ENCODE measurements at places on chromosomes 5 and 9.

GRCh38 chr5:147670815-147671214 is 111.7 kb downstream of the JAKMIP2 start:
- no peak for DNase-seq

DNA sequence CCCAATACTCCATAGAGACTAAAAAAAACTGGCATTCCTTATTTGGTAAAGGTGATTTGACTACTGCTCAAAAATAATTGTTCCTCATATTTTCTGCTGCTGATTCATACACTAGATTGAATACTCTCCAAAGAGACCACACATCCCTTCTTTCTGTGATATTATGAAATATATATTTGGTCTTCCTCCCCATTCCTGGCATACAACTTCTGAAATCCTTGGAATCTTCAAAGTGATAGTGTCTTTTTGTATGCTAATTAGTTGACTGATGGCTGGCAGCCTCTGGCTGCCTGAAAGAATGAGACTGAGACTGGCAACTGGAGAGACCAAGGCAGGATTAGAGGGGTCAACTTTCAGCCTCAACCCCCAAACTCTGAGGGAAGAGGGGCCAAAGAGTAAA is 348.0 kb upstream of the RFX3 start:
- no peak for DNase-seq

DNA sequence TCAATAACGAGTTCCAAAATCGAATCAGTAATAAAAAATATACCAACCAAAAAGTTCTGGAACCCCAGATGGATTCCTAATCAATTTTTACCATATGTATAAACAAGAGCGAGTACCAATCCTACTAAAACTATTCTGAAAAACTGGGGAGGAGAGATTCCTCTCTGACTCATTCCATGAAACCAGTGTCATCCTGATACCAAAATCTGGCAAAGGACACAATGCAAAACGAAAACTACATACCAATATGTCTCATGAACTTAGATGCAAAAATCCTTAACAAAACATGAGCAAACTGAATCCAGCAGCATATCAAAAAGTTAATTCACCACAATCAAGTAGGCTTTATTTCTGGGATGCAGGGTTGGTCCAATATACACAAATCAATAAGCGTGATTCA is 30.5 kb upstream of the MACIR start:
- DNase-seq: no peak

GRCh38 chr9:93297659-93298497 is 113.9 kb downstream of the WNK2 start:
- DNase-seq: no peak

DNA sequence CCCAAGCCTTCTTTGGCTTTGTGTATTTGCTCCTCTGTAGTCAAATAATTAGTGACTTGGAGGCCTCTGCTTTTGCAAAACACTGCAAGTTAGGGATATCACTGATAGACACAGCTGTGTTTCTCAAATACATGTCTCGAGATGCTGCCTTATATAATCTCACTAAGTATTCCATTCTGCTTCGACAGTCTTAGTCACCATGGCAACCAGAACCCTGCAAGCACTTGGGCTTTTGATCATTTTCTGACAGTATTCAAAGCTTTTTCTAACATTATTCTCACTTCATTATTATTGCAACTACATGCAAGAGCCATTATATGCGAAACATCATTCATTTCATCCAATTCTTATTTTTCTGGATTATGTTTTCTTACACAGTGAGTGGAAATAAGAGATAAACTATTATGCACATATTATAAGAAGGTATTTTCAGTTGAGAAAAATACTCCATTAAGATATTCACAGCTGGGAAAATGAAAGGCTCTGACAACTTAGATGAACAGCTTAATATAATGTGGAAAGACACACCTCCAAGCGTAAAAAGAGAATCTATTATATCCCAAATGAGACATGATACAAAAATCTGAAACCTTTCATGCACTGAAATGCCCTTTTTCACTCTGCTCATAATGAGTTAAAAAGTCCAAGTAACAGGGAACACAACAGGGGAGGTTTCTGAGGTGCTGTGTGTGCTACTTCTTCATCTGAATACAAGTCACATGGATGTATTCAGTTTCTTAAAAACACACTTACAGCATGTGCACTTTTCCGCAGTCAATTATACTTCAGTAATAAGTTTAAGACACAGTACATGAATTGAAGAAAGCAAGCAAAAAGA is 93.9 kb downstream of the SCAI start:
- DNase-seq: no peak

GRCh38 chr9:120894321-120895148 is 17.5 kb upstream of the PHF19 start:
- DNase-seq: no peak

DNA sequence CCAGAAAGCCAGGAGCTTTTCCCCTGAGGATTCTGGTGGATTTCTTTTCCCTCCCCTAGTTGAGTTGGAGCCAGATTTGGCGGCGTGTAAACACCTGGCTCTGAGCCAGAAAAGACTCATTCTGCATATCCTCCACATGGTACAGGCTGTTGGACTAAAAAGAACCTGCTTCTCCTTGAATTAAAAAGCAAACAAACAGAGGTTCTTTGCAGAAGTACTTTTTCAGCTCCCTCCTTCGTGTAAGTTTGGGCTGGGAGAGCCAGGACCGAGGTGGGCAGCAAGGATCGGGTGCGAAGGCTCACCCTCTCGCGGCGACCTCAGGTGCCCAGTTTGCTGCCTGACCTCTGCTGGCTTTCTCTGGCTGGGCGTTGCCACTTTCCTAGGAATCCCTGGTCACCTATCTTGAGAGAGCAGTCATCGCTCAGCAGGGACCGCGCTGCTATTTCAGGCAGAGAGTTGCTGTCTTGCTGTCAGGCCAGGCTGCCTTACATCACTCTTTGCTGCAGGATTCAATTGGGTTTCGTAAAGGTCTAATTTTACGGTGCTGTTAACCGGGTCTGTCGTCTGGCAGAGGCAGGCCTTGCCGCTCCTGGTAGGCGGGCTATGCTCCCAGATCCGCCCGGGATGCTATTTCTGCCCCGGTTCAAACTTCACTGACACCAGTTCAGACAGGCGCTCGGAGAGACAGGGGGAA is 3.2 kb downstream of the PAPPA start:
- DNase-seq: no peak

- no peak for DNase-seq
Measured at GRCh38 chr5:40484495-40484894, 195.2 kb upstream of the PTGER4 start.

DNA sequence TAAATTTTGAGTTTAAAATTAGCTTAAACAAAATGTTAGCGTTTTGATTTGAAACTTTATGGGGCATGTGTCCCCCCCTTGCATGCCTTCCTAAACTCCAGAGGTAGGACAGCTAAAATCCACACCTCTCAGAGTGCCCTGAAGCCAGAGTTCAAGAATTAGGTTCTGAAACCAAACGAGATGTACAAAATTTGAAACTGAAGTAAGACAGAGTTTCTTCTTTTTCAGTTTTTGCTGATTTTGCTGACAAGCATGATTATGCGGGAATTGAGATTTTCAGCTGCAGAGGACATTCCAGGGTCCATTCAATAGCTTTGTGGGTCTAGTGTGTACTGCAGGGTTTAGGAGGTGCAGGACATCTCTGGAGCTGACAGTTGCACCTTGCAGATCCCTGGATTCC is 17.1 kb upstream of the LOX start:
- no peak for DNase-seq

DNA sequence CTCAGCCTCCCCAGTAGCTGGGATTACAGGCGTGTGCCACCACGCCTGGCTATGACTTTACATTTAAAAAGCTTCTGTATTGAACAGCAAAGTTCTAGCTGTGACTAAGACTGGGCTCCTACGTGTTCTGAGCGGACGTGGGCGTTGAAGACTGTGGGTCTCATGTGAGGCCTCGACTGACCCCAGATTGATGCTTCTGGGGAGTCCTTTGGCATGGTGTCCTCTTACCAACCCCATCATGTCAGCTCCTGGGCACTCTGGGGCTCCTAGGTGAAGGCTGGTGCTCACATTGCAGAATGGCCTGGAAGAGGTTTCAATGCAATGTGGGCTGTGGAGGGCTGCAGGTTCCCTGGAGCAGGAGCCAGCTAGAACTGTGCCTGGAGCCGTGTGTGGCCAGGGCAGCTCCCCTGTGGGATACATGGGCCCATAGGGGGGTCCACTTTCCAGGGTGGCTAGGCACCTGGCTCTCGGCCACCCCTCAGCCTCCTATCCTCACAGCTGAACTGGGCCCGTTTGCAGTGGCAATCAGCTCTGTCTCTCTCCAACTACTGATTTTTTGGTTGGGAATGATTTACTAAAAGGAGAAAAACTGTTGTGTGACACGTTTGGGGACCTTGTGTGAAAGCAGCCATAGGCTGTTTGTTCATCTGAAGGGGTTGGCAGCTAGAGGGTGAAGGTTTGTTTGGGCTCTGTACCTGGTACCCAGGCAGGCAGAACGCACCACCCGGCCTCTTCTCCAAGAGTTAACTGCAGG is 29.7 kb downstream of the SLC25A25 start:
- DNase-seq: no peak

DNA sequence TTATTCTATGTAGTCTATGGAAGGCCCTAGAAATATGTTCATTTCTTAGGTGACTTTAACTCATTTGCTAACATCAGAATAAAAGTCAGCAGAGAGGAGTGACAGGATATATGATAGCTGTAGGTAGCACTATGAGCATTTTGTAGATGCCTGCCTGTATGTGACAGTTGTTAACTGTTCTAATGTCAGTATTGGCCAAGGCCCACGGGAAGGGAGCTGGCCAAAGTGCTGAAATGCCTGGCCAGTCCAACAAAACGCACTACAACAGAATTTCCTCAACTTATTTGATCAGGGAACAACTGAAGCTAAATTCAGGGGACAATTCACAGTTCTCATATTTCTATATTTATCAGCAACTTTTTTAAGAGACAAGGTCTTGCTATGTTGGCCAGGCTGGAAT is 20.8 kb downstream of the SV2C start:
- no peak for DNase-seq

GRCh38 chr5:121151534-121151933 is 687.4 kb downstream of the PRR16 start:
- no peak for DNase-seq

- peak; percentile 66 for DNase-seq
Measured at GRCh38 chr9:14322211-14323082, 8.5 kb upstream of the NFIB start.

GRCh38 chr9:110830495-110830894 is 161.9 kb downstream of the MUSK start:
- DNase-seq: no peak

GRCh38 chr5:65728218-65728617 is 6.2 kb downstream of the NLN start:
- DNase-seq: no peak

DNA sequence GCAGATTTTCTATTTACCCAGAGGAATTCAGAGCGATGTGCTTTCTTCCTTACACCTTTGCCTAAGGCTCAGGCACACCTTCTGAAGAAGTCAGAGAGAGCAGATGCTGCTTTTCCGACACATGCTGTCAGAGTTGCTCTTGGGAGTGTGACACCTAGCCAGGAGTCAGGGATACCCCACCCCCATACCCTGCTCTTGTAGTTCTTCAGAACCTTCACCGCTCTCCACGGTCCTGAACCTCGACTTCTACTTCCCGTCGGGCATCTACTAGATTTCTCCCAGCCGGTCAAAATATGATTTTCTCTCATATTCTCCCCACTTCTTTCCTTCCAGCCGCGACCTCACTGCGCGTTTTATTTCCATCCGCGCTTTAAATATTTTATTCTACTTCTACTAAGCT is 1.7 kb downstream of the GRIN3A start:
- no peak for DNase-seq

- DNase-seq: no peak
Measured at GRCh38 chr9:36731068-36731956, 158.6 kb downstream of the MELK start.

DNA sequence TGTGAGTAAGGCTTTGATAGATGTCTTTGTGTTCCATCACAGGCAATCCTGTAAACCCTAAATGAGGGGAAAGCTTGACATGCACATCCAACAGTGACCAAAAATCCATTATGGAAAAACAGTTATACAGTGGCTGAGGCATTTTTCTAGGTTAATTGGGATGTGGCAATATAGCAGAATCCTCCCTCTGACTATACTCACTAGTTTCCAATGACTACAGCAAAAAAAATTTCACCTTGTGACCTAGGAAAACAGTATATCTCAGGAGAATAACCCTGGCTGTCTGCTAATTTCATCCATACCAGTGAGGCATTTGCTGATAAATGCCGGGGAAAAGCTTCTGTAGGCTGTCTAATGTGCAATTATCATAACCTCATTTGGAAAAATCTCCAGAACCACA is 49.9 kb upstream of the SNCAIP start:
- no peak for DNase-seq

All from stimulated activated CD4-positive, alpha-beta T cell treated with anti-CD3 and anti-CD28 coated beads, Interleukin-2, amount 100 ng/mL, for 4 hours (primary cell).